ENCODE measurements at places on chromosomes 7 and 10.

- DNase-seq: no peak
These were observed 109.2 kb downstream of the ZNF248 start for GRCh38 chr10:37748170-37748569.

GRCh38 chr10:124837687-124838086 lies 36.1 kb downstream of the ABRAXAS2 start:
- DNase-seq: no peak

DNA sequence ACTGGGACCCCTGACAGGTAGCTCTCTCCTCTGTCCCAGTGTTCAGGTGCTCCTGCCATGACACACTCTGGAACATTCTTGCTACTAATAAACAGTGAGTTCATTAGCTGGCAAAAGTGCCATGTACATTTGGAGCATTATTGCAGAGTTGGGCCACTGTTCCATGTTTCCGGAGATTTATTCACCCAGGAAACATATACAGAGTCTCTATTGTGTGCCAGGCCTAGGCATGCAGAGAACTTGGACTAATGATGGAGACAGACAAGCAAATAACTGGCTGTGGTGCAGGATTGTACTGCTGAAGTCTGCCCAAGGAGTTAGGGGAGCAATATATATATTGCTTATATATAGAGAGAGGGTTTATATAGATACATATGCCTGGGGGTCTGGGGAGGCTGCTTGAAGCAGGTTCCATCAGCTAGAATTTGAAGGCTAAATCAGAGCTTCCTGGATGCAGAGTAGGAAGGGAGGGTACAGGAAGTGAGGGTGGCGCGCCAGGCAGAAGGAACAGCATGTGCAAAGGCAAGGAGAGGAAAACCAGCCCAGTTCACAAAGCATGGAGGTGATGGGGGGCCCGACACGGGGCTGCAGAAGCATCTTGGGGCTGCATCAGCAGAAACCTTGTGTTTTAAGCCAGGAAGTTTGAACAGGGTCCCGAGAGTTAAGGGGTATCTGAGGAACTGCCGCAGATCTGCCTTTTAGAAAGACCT lies 22.7 kb upstream of the EEPD1 start:
- DNase-seq: no peak

DNA sequence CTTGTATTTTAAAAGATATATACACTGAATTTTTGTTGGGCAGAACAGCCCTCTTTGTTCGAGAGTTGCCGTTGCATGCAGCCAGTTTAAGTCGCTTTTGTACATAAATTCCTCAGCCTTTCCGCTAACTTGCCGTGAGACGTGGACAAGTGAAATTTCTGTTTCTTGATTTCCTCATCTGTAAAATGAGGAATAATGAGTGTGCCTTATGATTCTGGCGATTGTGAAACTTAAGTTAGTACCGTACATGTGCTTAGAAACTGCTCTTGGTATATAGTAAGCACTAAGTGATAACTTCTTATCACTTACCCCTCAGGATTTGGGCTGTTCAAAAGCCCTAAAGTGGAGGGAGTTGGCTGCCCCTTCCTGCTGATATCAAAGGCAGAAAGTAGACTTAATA lies 1.4 kb downstream of the CCNJ start:
- no peak for DNase-seq

DNA sequence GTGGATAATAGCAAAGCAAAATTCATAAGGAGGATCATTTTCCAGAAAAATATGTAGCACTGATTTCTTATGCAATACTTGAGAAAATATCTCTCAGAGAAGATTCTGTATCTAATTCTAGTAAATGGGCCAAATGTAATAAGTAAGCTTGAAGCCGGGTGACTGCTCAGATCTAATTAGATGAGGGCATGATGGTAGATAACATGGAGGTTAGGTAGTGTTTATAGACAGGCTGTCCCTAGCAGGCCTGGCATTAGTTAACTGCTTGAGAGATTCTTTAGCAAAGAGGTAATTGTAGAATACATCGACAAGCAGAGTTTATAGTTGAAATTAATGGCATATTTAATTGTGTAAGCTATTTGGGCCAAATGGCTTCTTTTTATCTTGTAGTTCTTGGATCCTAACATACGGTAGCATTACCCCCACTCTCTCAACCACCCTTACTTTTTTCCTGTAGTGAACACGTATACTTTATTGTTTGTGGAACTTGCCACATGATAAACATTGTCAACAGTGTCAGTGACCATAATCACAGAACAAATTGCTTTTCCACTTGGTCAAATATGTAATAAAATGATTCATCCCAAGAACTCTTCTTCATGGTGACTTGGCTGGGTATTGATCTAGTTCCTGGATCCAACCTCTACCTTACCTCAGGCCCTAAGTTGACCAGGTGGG lies 343.1 kb downstream of the BBS9 start:
- DNase-seq: no peak

GRCh38 chr7:30880941-30881340 lies 30.7 kb upstream of the AQP1 start:
- no peak for DNase-seq

GRCh38 chr7:132488634-132489302 lies 87.5 kb downstream of the PLXNA4 start:
- DNase-seq: no peak

GRCh38 chr7:35558841-35559240 lies 136.1 kb downstream of the HERPUD2 start:
- no peak for DNase-seq

DNA sequence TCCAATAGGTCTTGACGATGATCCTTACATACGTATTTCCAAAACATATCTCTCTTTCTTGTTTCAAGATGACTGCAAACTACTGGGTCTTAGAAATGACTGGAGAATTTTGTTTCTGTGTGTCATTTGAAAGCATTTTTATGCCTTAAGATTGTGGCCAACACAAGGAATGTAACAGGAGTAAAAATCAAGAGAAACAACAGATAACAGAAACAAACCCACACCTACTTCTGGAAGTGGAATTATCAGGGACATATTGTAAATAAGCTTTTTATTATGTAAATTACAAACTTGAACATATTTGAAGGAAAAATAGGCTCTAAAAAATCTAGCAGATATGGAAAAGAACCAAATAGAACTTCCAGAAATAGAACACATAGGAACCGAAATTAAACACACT lies 195.6 kb downstream of the CYP26A1 start:
- DNase-seq: no peak

- DNase-seq: no peak
These were observed 24.6 kb upstream of the REEP3 start for GRCh38 chr10:63496561-63496960.

GRCh38 chr7:18459484-18460245 lies 35.9 kb upstream of the HDAC9 start:
- no peak for DNase-seq

GRCh38 chr7:139370301-139370942 lies 10.7 kb downstream of the LUC7L2 start:
- DNase-seq: no peak

DNA sequence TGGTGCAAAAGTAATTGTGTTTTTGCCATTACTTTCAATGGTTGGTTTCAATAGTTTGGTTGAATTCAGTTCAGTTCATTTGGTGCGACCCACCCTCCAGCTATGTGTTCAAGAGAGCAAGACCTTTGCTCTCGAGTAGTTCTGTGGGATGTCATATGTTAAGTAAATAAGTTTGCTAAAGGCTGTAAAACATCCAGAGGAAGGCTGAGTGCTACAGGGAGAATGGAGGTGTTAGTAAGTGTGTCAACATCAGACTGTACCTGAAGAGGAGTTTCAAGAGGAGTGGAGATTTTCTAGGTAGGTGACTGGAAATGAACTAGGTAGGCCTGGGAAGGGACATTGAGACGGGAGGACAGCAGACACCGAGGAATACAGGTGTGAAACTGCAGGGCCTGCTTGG lies 147.7 kb downstream of the SH2D4B start:
- DNase-seq: no peak

DNA sequence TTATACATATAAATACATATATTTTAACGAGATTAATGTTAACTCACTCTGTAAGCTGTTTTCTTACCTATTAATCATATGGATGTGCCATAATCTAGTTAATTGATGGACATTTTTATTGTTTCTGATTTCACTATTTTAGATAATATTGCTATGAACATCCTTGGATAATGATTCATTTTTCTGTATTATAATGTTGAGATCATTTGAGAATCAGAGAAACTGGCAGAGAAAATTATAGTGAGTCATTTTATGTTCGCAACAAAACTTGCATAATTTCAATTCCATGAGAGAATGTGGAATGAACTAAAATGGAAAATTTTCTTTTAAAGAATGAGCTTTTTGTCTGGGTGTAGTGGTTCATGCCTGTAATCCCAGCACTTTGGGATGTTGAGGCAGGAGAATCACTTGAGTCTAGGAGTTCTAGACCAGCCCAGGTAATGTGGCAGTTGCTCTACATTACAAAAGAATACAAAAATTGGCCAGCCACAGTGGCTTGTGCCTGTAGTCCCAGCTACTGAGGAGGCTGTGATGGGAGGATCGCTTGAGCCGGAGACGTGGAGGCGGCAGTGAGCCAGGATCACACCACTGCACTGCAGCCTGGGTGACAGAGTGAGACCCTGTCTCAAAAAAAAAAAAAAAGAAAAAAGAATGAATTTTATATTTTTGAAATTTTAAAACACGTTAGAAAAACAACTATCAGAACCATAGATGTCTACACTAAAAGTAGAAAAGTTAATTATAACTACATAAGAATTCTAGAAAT lies 40.5 kb downstream of the PAPSS2 start:
- no peak for DNase-seq

DNA sequence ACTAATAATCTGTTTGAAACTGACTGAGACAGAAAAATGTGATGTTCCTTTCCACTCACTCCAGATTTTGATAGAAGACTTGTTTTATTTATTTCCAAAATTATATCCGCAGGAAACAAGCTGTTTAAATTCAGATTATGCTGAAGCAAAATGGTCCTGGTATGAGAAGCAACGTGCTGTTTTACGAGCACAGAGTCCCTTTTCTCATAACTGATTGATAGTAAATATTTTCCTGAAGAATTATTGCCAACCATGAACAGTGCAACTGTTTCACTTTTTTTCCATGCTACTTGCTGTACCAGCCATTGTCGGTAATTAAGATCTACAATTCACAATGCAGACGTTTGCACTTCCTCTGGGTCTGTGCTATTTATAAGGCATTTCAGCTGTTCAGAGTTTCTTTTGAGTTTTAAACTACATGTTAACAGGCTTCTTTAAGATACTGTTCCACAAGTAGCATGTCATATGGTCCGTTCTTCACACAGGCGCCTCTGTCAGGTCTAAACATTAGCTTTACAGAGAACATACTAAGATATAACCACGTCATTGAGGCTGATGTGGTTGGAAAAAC lies 103.8 kb downstream of the POLL start:
- no peak for DNase-seq

DNA sequence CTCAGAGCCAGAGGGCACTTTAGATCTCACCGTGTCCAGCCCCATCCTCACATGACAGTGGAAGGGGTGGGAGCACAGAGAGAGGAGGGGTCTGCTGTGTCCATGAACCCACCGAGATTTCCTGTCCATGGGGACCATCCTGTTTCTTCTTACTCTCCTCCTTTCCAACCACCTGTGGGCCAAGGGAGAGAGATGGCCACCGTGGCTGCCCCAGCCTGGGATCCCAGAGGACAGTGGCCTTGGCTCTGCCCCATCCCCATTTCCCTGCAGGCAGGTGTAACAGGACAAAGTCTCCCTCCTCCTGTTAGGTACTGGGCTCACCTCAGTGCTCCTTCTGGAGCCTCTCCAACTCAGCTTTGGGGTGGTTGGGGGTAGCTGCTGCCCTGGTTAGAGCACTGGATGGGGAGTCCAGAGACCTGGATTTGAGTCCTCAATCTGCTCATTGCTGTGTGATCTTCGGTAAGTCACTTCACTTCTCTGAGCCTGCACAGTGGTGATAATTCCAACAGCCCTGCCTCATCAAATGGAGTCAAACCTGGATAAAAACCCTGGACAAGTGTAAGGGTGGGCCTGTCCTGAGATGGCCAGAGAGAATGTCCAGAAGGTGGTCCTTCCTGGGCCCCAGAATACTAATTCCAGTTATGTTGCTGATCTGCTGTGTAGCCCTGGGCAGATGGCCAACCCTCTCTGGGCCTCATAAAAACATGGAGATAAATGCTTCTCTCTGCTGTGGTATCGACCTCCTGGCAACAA lies 17.8 kb upstream of the PCBD1 start:
- DNase-seq: no peak

GRCh38 chr7:46819819-46820218 lies 762.1 kb downstream of the TNS3 start:
- no peak for DNase-seq
